ENCODE measurements at places on chromosomes 5 and 9. TPM values are rescaled to one million over a fixed set of nuclear protein-coding genes. Genes with fewer than 3 reads are reported as not detected.

GRCh38 chr5:81317536-81317935 is 16.1 kb downstream of the ZCCHC9 start:
- DNase-seq: no peak

- no peak for DNase-seq
Observed at GRCh38 chr9:131656356-131657036, 83.4 kb downstream of the RAPGEF1 start.

GRCh38 chr9:32828861-32829260 is 45.5 kb downstream of the TMEM215 start:
- DNase-seq: no peak

DNA sequence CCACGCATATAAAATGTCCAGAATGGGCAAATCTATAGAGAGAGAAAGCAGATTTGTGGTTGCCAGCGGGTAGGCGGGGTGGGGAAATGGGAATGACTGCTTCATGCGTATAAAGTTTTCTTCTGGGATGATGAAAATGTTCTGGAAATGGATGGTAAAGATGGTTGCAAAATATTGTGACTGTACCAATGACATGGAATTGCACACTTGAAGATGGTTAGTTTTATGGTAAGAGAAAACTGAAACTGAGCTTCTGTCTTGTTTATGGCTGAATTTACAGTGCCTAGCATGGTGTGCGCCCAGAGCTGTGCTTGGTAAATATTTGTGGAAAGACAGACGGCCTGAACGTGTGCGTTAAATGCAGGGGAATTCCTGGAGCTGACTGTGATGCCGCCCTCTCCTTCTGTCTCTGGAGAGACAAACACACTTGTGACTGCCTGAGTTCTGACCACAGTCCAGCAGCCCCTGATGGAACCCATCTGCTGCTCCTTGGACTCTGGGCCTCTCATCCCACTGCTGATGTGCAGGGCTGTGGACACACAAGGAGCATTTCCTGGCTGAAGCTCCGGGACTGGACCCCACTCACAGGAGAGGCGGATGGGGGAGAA is 8.6 kb upstream of the PTGES start:
- DNase-seq: no peak

DNA sequence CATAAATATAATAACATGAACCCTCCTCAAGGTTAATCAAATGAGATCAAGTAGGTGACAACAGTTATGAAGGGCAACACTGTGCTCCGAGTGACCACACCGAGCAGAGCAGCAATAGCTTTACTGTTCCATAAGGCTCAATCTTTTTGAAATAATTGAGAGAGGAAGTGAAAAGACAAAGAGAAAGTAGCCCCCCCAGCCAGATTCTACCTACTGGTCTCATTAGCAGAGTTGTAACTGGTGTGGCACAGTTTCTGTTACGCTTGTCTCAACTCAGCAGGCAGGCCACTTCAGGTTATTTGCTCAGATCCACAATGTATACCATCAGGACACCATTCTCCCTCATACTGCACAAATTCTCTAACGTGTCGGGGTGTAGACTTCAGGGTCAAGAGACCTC is 14.0 kb downstream of the PRUNE2 start:
- DNase-seq: no peak

Gene C5orf52
- total RNA-seq: not detected

Gene NMUR2
- not detected for total RNA-seq

Gene OCLN
- 0.68 TPM for total RNA-seq

Gene EDIL3
- 4.1 TPM for total RNA-seq

Gene MOB3B
- total RNA-seq: not detected

Gene PCA3
- not detected for total RNA-seq
